ENCODE measurements at places on chromosomes 3 and 15. TPM values are rescaled to one million over a fixed set of nuclear protein-coding genes. Genes with fewer than 3 reads are reported as not detected.

HIGD1A gene
- total RNA-seq, result 201 TPM

CCR9 gene
- total RNA-seq, result not detected

ROPN1 gene
- total RNA-seq, result not detected

RBPMS2 gene
- total RNA-seq, result not detected

ANKRD63 gene
- total RNA-seq, result under 0.01 TPM

MKRN3 gene
- under 0.01 TPM for total RNA-seq

TKT gene
- total RNA-seq, result 349 TPM

EFL1 gene
- 27.8 TPM for total RNA-seq

SH3BP5 gene
- 14.0 TPM for total RNA-seq

FAM107A gene
- not detected for total RNA-seq

SQOR gene
- total RNA-seq, result 40.3 TPM

UBAP1L gene
- 0.28 TPM for total RNA-seq

TMEM207 gene
- not detected for total RNA-seq

TRIM42 gene
- not detected for total RNA-seq

Measured in IMR-90 (cell line).